ENCODE measurements at places on chromosomes 4 and X.

GRCh38 chrX:78619834-78620233, 39.3 kb downstream of the RTL3 start:
- DNase-seq, result no peak

- DNase-seq, result no peak
Measured at GRCh38 chrX:45421806-45422205, 221.1 kb upstream of the DIPK2B start.

DNA sequence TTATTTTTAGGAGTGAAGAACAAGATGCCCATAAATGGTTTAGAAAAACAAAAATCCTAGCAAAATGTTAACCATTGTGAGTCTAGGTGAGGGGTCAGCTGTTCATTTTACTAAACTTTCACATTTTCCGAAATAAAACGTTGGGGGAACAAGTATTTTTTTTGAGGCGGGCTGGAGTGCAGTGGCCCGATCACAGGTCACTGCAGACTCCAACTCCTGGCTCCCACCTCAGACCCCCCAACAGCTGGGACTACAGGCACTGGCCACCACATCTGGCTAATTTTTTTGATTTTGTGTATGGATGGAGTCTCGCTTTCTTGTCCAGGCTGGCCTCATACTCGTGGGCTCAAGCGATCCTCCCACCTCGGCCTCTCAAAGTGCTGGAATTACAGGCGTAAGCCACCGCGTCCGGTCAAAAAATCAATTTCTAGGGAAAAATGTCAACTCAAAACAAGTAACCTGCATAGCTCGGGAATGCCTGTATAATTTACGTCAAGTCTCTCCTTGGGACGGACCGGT, 742 bp upstream of the TAF1 start:
- DNase-seq, result no peak

GRCh38 chr4:42817913-42818312, 74.6 kb upstream of the GRXCR1 start:
- no peak for DNase-seq

All from stimulated activated CD4-positive, alpha-beta T cell treated with anti-CD3 and anti-CD28 coated beads, Interleukin-2, amount 100 ng/mL, for 4 hours (primary cell).